Left ventricle myocardium inferior (tissue), 1 donor: ENCODE measurements at places on chromosomes 2 and 18. TPM values are rescaled to one million over a fixed set of nuclear protein-coding genes. Genes with fewer than 3 reads are reported as not detected.

GRCh38 chr2:17136231-17136630, 382.0 kb downstream of the RAD51AP2 start:
- no peak for DNase-seq

DNA sequence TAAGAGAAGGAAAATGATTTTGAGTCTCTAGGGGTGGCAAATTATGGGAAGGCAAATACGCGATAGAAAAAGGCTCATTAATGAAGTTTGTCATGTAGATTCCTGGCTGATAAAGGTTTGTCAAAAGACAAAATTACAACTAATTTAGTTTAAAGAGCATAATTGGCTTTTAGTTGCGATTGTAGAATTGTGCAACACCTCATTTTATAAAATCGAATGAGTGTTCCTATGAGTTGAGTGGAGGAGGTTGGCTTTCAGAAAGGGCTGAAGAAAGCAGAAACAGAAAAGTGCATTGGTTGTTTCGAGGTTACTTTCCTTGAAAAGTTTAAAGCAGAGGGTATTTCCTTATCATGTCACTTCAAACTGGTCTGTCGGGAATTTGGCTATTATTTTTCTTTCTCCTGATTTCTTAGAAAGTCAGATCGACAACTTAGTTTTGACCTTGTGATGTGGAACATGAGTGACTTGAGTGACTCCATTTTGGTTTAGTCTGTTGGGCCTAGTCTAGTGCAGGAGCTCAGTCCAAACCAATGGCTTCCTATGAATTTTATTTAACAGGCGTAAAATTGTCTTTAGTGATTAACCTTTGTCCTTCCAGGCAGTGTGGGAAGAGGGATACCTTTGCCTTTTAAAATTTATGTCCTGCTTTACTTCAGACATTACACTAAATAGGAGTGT, 2.2 kb upstream of the PCYOX1 start:
- DNase-seq: no peak

GRCh38 chr18:51953521-51953920, 386.5 kb upstream of the DCC start:
- DNase-seq: no peak

Gene CCDC138
- total RNA-seq: 1.1 TPM

DNA sequence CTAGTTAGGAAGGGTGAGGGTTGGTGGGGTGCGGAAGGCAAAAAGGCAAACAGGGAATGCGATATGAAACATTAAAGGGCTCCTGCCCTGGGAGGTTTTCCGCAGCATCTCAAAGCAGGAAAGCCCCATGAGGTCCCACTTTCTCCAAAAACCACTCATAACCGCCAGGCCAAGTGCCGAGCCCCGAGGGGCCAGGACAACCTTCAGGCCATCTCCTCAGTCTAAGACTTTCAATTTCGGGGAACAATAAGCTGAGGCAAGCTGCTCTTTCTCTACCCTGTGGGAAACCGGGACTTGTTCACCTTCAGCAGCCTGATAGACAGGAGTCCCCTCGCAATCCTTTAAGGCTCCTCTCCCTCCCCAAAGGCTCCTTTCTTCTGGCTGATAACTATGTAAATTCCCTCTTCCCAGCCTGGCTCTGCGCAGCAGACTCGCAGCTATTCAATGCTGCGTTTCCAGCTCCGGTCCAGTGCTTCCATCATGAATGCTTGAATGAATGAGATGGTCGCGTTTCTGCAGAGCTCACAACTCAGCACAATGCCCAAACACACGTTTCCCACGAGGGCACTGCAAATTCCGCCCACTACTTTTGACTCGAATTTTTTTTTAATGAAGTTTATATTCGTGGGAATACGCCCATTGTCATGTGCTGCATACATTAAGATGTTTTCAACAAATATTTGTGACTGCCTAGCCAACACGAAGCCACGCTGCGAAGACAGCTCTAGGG, 1.4 kb downstream of the LAMA1 start:
- no peak for DNase-seq

Gene ANKRD62
- total RNA-seq: not detected

GRCh38 chr2:72722492-72723070, 103.3 kb downstream of the EXOC6B start:
- DNase-seq: no peak

DNA sequence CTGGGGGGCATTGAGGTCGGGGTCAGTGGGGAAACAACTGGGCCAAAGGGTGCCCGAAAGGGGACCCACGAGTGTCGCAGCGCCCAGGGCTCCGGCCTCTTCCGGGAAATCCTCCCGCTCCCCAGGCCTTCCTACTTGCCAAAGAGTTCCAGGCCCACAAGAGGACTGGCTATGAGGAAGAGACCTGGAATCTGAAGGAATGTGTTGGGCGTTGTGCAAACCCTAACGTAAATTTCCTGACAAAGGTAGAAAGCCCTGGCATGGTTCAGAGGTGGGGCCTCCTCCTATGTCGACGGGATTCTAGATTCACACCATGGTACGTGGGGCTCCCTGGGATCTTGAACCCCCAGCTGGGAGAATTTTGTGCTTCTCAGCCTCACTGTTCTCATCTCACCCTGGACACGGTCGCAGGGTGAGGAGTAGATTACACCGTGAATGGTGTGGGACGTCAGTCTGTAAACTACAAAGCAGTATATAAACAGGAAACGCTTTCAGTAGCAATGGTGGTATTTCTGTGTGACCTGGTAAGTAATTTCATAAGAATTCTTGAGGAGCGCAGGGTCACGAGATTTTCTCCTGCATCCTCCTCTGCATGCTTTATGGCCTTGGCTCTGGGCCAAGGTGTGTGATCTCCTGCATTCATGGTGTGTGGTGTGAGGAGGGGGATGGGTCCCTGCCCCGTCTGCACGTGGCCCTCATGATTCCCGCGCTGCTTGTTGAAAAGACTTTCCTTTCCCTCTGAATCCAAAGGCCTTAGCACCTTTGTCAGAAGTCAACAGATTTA, 868 bp downstream of the HSBP1L1 start:
- no peak for DNase-seq

Gene SCYGR4
- total RNA-seq: not detected

Gene PTPRN
- total RNA-seq: 0.11 TPM

Gene NYAP2
- total RNA-seq: not detected

Gene MROH2A
- not detected for total RNA-seq

GRCh38 chr18:28961669-28962228, 784.8 kb upstream of the CDH2 start:
- no peak for DNase-seq

- no peak for DNase-seq
Measured at GRCh38 chr18:4640349-4641012, 185.4 kb upstream of the DLGAP1 start.

Gene KIAA2012
- not detected for total RNA-seq

DNA sequence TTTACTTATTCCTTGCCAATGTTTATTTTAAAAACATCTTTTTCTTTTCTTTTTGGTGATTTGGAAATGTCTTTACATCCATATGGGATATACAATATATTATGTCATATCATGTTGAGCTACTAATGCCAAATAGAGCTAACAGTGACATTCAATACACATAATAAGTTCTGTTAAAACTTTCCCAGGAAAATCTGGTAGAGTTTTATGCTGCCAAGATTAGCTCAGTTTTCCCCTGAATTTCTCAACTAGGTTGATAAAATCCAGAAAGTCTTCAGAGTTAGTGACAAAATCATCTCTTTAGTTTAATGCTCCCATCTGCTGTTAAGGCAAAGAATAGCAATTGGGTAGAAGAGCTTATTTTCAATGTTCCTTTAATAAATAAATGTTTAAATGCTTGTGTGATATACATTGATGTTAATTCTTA, 9.9 kb downstream of the COL3A1 start:
- no peak for DNase-seq

Gene HTRA2
- 26.6 TPM for total RNA-seq

Gene RNU2-63P
- not detected for total RNA-seq

Gene CXCR4
- 3.2 TPM for total RNA-seq

- peak; percentile 10 for DNase-seq
Measured at GRCh38 chr2:241000831-241001321, 2.5 kb downstream of the SNED1 start.

Gene CYP27C1
- 0.11 TPM for total RNA-seq

GRCh38 chr2:152647552-152647951, 69.7 kb downstream of the PRPF40A start:
- peak; percentile 63 for DNase-seq

- DNase-seq: no peak
Measured at GRCh38 chr2:96899413-96899741, 29.5 kb upstream of the SEMA4C start.
